ENCODE measurements at places on chromosomes 13 and 19.

DNA sequence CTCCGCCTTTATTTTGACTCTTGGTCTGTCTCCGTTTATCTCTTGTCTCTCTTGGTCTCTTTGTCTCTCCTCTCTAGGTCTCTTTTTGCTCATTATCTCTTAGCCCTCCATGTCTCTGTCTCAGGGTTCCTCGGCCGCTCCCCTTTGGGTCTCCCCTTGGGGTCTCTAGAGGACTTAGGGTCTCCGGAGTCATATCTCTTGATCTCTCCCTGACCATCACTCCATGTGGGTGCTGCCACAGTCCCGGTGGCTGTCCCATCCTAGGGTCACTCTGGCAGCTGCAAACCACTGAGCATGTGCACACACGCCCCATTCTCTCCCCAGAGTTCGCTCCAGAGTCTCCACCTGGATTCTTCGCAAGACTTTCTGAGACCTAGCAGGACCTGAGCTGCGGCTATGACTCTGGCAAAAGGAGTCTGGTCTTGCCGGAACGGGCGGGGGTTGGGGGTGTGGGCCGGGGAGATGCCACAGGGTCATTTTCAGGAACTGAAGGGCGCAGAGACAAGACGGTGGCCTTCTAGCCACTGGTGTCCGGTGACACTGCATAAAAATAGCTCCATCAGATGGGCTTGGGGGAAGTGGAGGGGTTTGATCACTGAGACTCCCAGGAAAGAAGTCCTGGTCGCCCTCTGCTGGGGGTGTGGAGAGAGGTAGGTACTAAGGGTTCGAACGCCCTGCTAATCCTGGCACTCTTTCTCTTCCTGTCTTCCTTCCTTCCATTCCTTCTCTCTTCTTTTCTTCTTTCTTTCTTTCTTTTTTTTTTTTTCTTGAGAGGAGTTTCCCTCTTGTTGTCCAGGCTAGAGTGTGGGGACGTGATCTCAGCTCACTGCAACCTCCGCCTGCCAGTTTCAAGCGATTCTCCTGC is 1.2 kb upstream of the KCNA7 start:
- DNase-seq, result no peak

- DNase-seq, result no peak
Observed at GRCh38 chr19:17560205-17560595, 4.8 kb downstream of the COLGALT1 start.

- no peak for DNase-seq
Observed at GRCh38 chr19:29031216-29031615, 181.7 kb downstream of the UQCRFS1 start.

GRCh38 chr19:2733930-2734588 is 5.8 kb downstream of the SLC39A3 start:
- DNase-seq, result no peak

GRCh38 chr13:22062478-22063205 is 391.8 kb downstream of the FGF9 start:
- no peak for DNase-seq

- no peak for DNase-seq
Observed at GRCh38 chr19:50777261-50777660, 7.0 kb downstream of the GPR32 start.

- no peak for DNase-seq
Observed at GRCh38 chr13:27183561-27184147, 12.0 kb upstream of the USP12 start.

- no peak for DNase-seq
Observed at GRCh38 chr19:34319785-34320184, 45.2 kb upstream of the GPI start.

DNA sequence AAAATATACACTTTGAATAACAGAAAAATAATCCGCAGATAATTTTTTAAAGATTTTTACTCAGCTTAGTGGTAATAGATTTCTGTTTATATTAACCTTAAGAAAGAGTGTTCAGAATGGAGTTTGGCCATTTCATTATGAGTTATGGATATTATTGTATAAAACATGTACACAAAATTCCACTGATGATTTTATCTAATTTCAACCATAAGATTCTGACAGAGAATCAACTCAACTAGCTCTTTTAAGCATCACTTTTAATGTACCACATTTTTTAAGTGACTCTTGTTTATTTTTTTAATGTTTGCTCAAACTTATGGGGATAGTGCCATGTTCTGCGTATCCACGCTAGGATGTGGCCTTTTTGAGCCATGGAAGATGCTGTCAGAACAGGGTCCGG is 75.7 kb downstream of the COL4A2 start:
- DNase-seq, result no peak

DNA sequence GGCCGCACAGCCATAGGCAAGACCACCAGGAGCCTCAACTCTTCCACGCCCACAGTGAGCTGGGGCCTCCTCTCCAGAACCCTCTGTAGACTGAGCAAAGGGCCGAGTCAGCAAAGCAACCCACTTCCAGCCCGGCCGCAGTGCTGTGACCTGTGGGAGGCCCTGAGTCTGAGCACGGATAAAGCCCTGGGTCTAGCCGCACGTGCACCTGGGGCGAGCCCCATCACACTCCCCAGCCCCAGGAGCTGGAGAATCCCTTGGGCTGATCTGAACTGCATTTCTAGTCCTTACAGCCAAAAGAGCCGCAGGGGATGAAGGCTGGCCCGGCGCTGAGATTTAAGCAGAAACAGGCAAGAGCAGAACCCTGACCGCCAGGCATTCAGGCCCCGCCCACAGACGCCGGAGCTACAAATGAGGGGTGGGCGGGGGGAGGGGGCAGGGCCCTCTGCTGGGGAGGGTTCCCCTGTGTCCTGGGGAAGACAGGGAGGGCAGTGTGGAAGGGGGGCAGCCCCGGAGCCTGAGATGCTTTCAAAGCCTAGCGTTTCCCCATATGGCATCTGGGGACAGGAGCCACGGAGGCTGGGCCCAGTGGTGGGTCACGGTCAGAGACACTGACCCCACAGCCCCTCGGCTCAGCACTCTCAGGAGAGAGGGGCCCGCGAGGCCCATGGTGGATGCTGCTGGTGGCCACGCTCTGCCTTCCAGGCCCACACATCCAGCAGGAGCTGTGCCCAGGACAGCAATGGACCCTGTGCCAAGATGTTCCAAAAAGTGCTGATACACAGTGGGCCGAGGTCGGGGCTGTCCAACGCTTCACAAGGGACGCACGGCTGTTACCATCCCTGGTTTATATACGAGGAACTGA is 4.9 kb downstream of the TMEM259 start:
- no peak for DNase-seq

- no peak for DNase-seq
Observed at GRCh38 chr13:59728896-59729545, 434.7 kb downstream of the DIAPH3 start.

GRCh38 chr13:24899601-24900000 is 135.6 kb downstream of the RNF17 start:
- DNase-seq, result no peak

- DNase-seq, result no peak
Observed at GRCh38 chr13:103839460-103839859, 773.2 kb upstream of the SLC10A2 start.

DNA sequence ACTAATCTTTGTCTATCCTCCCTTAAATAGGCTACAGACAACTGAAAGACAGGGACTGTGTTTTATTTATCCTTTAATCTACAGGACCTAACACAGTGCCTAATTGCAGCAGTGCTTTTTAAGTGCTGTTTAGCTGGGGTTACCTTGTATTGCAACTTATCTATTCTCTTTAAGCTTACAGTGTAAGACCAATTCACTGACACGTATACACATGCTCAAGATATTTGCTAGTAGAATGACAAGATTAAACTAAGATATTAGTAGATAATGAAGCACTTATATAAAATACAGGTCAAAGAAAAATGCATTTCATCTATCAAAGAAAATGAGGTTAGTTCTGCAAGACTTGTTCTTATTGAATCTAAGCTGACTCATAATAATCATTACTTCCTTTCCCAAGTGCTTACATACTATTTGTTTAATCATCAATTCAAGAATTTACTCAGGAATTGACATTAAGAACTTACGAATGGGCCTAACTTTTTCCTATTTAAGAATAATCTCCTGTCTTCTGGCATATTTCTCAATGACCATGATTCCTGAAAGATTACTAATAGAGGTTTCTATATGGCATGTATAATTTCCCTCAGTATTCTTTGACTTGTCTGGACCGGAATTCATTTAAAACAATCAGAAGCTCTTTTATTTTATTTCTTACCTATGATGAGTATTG is 75.8 kb upstream of the MAB21L1 start:
- no peak for DNase-seq

DNA sequence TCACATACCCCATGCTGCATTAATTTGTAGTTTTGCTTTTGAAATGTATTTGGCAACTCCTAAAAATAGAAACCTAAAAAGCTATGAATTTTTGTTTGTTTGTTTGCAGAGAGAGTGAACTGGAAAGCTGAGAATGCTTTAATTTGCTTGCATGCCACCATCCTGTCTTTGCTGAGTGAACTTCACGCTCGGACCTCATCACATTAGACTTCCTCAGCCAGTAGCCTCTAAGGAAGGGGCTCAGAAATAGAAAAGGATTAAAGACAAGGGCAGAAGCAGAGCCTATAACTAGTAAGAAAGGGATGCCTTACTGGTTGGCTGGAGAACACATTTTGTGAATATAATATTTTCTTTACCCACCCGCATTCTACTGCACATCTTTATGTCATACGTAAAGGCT is 275.1 kb downstream of the DCLK1 start:
- no peak for DNase-seq

DNA sequence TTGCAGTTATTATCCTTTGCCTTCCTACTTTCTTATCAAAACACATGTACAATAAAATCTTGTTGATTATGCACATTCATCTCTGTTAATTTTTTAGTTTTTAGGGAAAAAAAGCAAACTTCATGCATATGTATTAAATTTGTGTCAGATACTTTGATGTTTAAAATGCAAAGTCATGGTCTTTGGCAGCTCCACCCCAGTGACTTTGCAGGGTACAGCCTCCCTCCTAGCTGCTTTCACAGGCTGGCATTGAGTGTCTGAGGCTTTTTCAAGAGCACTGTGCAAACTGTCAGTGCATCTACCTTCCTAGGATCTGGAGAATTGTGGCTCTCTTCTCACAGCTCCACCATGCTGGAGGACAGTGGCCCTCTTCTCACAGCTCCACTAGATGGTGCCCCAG is 1988.1 kb upstream of the PCDH20 start:
- no peak for DNase-seq

DNA sequence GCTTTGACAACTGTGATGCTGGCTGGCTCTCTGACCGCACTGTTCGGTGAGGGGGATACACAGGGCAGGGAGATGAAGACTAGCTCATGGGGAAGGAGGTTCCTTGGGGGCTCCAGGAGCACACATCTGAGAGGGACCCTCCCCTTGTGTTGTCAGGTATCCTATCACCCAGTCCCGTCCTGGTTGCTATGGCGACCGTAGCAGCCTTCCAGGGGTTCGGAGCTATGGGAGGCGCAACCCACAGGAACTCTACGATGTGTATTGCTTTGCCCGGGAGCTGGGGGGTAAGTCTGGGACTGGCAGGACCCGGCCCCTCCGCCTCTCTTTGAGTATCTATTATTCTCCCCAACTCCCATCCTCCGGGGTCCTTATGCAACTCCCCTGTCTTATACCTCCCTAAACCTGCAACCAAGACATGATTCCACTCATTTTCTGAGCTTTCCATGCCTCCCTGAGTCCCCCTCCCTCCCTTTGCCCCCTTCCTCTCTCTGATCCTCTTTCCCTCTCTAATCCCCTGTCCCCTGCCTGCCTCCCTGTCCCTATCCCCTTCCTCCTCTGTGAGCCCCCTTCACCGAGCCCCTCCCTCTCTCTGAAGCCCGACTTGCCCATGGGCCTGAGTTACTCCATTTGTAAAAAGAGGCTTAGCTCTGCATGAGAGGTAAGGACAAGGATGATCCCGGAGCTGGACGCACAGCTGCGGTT is 12.5 kb downstream of the NCAN start:
- DNase-seq, result no peak

- DNase-seq, result no peak
Observed at GRCh38 chr19:40775632-40776022, 306 bp downstream of the MIA start.

GRCh38 chr19:5805462-5806132 is 730 bp downstream of the NRTN start:
- DNase-seq, result no peak

DNA sequence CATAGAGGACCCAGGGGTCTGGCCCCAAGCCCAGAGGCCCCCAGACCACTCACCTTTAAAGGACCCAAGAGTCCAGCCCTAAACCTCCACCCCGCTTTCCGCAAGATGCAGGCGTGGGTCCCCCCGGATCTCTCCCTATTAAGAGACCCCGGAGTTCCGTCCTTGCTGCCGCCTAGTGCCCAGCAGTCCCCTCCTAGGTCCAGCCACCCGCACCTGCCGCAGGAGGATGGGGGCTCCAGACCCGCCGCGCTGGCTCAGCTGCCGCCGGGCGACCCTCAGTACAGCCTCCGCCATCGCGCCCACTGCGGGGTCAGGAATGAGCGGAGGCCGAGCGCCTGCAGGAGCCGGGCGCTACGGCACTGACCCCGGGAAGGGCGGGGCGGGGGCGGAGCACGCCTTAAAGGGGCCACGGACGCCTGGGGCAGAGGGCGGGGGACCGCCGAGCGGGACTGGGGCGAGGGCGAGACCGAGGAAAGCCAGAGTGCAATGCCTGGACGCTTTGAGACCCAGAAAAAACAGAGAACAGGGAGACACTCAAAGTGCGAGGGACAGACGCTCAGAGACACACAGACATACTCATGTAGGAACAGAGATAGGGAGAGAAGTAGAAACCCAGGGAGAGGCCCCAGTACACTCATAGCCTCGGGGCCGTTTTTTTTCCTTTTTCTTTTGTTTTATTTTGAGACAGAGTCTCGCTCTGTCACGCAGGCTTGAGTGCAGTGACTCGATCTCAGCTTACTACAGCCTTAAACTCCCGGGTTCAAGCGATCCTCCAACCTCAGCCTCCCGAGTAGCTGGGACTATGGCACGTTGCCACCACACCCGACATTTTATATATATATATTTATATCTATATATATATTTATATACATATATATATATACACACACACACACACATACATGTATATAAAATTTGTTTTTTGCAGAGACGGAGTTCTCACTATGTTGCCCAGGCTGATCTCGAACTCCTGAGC is at the start of gene ETHE1:
Gene ETHE1, minus strand, starts transcription at position 318 of the 976 bp plus-strand sequence. Its CDS starts 24 bp downstream, at position 294.
- peak; percentile 87 for DNase-seq

DNA sequence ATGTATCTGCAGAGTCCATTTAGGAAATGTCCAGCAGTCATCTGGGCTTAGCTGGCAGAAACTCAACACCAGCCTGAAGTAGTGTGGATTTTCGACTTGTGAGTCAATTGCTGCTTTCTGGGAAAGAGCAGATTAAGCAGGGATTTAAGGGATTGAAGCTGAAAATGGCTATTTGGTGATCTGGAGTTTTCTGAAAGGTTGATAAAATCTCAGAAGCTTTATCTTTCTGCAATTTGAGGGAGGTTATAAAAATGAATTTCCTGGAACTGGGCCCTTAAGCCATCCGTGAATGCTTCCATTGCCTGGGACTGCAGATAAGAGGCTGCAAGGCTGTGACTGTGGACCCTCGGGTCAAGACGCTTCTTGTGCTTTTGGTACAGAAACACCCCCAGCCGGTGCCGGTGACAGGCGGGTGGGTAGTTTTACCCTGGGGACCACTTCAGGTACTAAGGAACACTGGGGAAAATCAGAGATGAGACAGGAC is 61.5 kb downstream of the COL4A1 start:
- DNase-seq, result no peak

- DNase-seq, result peak; percentile 58
Observed at GRCh38 chr19:40803857-40804782, 5.1 kb downstream of the EGLN2 start.
